ENCODE measurements at places on chromosomes 1 and 21.

DNA sequence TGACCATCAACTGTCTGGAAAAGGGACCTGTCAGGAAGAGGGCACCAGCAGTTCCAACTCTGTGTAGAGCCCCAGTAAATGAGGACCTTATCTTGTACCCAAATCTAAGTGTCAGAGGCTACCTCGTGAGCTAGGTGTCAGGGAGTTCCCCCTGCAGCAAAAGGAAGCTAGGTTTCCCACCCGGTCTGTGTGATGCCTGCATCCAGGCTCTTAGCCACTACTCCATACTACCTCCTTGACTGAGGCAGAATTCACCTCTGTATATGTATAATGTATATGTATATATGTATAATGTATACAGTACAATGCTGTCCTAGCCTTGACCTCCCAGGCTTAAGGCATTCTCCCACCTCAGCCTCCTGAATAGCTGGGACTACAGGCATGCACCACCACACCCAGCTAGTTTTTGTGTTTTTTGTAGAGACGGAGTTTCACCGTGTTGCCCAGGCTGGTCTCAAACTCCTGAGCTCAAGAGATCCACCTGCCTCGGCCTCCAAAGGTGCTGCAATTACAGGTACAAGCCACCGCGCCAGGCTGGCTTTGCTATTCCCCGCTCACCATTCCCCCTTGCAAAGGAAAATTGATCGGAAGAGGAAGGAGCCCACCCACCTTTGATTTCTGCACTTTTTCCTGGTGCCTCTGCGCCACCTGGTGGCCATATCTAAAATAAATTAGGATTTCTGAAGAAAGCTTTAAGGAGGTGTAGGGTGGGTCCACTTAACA, 15.7 kb upstream of the LUZP1 start:
- peak; percentile 7 for DNase-seq

GRCh38 chr1:154496383-154496782, 5.6 kb upstream of the TDRD10 start:
- peak; percentile 38 for DNase-seq

DNA sequence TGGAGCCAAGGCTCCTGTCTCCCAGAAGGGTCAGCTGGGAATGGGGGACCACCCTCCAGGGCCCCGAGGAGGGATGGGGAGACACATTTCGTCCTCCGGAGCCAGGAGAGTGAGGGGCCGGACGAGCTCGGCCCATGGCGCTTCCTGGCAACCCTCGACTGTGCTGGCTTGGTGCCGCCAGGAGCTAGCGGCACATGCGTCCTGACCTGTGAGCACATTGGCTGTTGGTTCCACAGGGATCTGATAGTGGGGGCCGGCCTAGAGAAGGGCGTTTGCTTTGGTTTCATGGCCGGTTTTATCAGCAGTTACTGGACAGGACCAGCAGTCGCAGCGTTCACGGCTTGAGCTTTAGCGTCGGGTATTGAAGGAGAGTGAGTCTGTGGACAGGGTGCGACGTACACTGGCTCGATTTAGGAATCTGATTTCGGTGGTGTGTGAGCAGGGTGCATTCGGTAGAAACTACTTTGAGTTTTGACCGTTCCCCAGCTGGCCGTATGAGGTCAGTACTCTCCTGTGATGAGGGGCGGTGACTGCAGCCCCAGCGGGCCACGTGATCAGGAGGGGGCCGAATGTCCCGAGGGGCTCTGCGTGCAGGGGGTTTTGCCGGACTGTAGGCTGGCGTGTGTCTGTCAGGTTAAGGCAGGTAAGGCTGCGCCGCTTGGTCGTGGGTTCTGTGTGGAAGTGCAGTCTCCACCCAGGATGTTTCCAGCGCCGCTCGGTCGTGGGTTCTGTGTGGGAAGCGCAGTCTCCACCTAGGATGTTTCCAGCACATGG, 18.7 kb downstream of the FAAP20 start:
- no peak for DNase-seq

DNA sequence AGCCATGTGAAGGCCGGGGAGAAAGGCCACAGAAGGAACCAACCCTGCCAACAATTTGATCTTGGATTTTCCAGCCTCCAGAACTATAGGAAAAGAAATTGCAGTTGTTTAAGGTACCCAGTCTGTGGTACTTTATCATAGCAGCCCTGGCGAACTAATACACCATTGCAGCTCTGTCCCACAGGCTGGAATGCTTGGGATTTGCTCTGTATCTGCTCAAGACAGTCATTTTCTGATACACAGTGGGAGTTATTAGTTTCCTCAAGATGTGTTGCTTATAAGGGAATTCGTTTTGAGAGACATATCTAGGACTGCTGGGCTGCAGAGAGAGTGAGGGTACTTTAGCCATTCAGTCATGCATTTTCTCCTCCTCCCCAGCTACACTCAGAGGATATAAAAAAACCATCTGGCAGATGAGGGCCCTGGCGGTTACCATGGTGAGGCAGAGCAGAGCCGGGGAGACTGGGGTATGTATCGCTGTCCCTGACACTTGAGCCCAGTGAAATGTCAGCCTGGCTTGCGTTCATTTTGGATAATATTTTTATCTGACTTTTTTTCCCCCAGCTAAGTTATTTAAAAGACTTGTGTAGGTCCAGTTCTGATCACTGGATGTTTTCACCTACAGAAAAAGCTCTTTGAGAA, 104.6 kb downstream of the DIRAS3 start:
- peak; percentile 34 for DNase-seq

DNA sequence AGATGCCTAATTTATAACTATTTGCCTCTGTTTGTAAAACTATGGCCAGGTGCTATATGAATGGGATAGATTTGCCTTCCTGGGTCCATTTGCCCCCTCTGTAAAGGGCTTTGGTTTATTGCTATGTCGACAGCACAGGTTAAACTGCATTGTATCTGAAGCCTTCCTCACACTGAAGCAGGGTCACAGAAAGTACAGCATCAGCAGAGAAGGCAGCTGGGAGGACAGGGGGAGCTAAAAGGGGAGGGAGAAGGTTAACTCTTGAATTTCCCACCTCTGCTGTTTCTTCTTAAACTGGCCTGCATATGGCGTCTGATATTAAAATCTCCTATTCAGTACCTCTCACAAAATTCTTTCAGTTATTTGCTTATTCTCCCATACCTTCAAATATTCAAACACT, 297.4 kb downstream of the TM2D1 start:
- no peak for DNase-seq

GRCh38 chr1:165954940-165955339, 127.5 kb downstream of the UCK2 start:
- DNase-seq: no peak

DNA sequence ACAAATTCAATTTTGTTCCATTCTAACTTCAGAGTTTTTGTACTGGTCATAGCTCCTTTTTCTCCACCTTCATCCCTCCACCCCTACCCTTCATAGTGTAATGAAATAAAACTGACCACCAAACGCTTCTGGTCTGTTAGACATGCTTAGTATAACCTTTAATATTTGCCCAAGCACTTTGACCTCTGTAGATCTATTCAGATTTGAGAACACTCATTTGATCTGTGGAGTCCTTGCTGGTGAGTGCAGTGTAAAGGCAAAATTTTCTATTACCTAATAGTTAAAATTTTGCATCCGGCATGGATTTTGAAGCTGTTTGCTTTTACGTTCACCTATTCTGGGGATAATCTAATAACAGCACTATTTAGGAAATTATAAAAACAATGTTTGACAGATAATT, 41.2 kb downstream of the TMEM200B start:
- DNase-seq: no peak

- no peak for DNase-seq
Measured at GRCh38 chr1:37860346-37860666, 914 bp upstream of the MTF1 start.

GRCh38 chr21:45289134-45289533, 1.4 kb upstream of the POFUT2 start:
- no peak for DNase-seq

DNA sequence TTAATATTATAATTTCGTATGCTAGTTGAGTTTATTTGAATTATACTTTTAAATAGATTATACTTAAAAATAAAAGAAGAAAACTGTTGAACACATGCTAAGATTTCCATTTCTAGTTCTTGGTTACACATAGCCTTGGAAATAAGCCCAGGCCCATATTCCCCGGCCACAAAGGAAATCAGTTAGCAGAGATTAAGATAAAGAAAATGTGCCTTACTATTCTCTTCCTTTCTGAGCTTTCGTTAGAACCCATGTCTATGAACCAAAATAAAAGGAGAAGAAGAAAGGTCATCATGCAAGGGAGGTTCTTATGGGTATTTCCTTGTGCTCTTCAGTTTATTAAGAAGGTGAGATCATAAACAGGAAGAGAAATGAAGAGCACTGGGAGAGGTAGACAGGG, 32.3 kb upstream of the CRP start:
- no peak for DNase-seq

DNA sequence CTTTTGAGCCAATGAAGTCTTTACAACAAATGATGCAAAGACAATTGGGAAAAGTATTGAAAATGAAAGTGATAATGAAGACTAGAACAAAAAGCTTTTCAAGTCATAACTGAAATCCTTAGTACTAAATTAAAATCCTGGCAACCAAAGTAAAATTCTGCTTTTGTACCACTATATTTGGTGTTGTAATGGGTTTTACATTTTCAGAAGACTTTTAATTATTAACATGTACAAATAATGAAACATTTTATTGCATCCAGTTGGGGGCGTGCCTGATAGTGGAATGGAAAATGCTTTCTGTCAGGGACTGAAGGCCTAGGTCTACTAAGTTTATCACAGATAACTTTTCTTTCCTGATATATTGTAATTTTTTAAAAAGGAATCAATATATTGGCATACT, 89.4 kb downstream of the SDCCAG8 start:
- DNase-seq: no peak

DNA sequence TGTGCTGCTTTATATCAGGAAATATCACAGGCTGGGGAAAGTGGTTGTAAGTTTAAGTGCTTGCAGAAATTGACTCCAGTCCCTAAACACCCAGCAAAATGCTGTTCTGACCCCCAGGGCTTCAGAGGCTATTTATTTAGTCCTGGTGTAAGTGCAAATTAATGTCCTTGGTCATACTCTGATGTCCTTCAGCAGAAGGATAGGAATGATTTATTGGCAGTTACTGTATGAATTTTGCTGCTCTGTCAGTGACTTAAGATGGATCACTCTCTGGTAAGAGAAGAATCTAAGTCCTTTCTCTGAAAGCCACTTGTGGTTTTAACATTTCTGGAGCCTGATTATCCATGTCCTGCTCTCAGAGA, 21.9 kb downstream of the FAM20B start:
- DNase-seq: no peak

DNA sequence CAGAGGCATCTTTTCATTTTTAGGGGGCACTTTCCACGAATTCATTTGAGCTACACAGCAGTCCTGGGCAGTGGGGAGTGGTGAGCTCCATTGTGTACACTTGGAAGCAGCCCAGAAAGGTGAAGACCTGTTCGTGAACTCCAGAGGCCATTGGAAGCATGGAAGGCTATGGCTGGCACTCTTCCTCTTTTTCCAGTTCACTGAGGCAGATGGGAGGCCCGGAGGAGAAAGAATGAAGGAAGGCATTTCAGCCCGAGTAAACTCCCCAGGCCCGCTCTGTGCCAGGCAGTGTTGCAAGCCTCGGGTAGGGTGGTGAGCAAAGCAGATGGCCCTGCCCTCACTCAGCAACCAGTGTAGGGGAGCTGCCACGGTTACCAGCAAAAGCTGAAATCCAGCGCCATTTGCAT, 673 bp upstream of the DHCR24 start:
- peak; percentile 27 for DNase-seq

DNA sequence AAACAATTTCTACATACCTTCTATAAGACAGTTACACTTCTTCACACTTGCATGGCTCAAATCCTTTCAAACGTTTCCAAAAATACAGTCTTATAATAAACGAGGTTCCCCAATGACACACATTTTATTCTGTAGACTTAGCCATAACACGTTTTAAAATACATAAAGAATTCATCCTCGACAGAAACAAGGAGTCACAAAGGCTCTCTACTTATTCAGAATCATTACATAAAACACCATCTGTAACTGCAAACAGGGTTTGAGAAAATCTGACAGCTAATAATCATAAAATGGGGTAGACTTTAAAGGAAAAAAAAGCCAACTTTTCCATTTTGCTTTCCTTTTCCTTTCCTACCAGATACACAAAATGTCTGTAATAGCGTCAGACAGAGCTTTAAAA, 1.8 kb downstream of the PIK3R3 start:
- DNase-seq: no peak

GRCh38 chr1:107016376-107016978, 40.0 kb upstream of the PRMT6 start:
- DNase-seq: no peak

- no peak for DNase-seq
Measured at GRCh38 chr21:37128076-37128475, 55.0 kb downstream of the TTC3 start.

DNA sequence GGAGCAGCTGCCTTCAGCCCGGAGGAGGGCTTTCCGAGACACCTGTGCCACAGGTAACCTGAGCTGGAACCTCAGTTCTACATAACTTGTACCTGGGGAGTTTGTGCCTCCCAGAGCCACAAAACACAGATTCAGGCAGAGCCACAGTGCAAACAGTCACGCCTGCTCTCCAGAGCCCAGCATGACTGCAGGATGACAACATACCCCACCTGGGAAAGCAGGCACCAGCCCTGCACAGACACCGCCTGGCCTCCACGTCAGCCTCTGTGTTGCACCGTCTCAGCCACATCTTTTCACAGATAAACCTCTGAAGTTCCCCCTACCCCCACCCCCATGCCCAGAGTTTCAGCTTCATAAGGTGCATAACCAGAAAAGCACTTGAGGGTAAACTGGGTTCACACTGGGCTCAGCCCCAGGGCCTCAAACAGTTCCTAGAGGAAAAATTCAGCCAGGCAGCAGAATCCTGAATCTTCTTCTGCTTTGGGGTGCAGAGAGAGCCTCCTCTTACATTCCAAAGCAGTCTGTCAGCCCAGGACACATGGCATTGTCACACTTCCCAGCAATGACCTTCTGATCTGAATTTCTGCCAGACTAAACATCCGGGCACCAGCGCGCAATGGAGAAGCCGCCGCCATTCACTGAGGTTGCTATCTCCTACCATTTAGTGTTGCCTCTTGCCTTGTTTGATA, 229.5 kb downstream of the TOMM20 start:
- DNase-seq: peak; percentile 50

- DNase-seq: peak; percentile 50
Measured at GRCh38 chr1:9338397-9339246, 45.9 kb downstream of the SPSB1 start.

DNA sequence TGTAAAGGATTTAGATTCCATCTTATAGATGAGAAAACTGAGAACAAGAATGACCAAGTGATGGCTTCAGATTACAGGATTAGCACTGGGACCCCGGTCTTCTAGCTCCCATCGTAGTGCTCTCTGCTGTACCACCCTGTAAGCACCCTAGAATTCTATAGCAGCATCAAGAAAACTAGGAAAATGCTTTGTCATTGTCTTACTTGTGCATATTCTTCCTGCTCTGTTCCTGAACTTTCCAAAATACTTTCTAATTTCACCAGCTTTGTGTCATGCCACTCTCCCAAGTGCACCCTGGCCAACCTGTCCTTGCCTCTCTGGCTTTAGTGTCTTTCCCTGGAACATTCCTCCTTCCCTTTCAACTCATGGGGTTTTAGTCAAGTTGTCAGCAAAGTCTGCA, 6.0 kb upstream of the KLHL20 start:
- no peak for DNase-seq

DNA sequence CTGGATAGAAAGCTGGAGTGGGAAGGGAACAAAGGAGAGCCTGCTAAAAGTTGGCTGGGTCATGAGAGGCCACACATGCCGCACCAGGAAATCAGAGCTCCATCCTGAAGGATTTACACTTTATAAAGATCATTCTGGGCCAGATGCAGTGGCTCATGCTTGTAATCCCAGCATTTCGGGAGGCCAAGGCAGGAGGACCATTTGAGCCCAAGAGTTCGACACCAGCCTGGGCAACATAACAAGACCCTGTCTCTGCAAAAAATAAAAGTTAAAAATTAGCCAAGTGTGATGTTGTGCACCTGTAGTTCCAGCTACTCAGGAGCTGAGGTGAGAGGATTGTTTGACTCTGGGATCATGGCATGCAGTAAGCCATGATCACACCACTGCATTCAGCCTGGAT, 28.7 kb upstream of the RASAL2 start:
- no peak for DNase-seq

All from thyroid gland (tissue), 4 donors.